ENCODE measurements at places on chromosomes 6 and 20.

DNA sequence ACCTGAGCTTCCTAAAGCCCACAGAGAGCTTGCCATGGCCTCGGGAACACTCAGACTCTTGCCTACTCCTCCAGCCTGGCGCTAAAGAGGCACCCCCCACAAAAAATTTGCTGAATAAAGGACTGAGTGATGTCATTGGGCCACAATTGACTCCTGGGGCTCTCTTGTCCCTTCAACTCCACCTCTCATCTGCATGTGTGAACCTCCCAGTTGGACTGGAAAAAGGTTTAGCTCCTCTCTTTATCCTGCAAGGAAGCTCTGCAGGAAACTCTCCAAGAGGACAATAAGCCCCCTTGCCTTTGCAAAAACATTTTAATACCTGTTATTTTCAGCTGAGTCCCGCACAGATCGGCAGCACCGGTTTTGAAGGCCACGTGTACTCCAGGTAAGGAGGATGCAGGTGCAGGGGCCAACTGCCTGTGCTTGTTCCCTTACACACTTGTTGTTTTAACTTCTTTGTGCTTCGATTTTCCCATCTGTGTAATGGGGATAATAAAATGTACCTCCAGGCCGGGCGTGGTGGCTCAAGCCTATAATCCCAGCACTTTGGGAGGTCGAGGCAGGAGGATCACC, 107.3 kb downstream of the TFAP2C start:
- no peak for DNase-seq

GRCh38 chr20:38278131-38278530, 17.6 kb upstream of the KIAA1755 start:
- no peak for DNase-seq

DNA sequence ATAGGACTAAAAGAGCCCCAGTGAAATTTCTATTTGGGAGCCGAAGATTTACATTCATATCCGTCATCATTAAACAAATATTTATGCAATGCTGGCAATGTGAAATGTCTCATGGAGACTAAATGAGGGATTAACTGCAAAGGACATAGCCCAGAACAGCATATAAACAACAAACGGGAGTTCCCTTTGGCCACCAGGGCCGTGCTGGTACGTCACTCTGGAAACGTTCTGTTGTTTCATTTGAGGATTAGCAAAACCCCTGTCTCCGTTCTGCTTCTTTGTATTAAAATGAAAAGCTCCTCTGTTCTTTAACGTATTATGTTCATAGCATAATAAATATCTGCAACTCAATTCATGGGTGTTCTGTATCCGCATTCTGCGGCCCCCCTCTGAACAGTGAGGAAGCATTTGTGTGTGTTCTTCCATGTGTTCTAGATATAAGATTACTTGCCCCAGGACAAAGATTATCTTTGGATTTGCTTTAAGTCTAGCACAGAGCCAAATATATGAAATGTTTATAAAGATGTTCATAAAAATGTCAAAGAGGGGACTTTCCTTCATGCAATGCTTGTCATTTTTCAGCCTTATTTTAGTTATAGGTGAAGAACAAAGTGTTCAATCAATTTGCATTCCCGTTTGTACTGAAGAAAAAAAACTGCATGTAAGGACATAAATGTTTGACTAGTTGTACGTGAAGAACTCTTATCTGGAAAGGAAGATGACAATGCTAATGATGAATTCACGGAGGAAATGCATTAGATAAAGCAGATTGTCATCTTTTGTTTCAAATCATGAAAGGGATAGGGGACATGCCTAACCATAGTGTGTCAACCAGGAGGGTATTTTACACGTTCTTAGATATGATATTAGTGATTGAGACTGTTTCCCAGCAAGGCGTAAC, 90.0 kb upstream of the TNFAIP3 start:
- DNase-seq = no peak

DNA sequence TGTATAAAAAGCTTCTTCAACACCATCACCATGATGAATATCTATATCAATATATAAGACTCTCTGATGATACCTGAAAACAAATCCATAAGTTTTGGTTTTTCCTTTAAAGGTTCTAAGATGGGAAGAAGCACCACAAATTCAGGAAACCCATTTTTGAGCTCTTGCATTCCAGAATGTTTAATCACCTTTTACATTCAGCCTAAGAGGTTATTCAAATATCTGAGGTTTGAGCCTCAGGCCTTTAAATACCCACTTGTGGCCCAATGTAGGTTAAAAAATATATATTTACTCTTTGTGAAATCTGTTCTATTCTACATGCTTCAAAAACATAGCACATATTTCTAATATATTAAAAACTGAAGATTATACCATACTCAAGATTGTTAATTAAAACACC, 17.6 kb downstream of the HDAC2 start:
- DNase-seq = no peak

GRCh38 chr6:26554447-26554696, 16.2 kb downstream of the HMGN4 start:
- DNase-seq = no peak

DNA sequence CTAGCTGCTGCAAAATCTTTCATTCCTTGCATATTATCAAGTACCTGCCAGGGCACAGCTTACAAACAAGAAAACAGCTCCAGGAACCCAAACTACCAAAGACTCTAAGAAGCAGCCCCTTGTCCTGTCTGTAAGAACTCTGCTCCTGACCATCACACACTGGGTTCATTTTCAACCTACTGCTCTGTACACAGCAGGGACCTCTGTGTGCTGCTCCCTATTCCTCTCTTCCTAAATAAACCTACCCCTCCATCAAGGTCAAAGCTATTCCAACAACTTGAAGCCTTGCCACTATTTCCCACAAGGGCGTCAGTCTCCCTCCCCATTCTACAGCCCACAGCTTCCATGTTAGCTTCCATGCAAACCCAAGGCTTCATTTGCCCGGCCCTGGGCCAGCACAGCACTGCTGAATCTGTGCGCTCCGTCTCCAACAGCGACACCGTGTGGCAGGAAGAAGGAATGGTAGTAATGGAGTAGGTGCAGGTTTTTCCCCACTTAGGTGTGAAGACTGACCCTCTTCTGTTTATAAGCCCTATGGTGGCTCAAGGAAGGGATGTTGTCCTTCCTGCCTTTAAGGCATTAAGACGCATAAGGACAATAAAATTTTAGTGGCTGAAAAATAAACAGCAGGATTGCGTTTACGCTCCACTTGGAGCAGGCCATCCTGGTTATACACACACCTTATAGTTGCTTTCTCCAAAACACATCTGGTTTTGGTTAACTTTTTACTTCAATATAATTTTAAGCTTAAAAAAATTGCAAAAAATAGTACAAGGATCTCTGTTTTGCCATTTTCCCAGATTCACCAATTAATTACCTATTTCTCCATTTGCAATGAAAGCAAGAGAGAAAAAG, 115.2 kb upstream of the NXT1 start:
- peak; percentile 63 for DNase-seq

DNA sequence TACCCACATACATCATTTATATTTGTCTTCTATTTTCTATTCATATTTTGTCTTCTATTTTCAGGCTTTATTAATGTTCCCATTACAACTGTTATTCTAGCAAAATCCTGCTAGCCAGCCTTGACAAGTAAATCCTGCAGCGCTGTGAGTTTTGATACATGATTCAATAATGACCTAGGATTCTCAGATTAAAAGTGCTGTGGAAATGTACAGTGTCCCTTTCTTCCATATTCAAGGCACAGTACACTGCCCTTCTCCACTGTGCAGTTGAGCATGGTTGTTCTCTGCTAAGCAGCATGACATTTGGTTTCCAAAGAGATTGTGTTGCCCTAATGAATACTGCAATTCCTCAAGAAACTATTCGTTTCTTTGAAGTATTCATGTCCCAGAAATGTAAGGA, 5.8 kb upstream of the HEY2 start:
- no peak for DNase-seq

All from activated CD4-positive, alpha-beta T cell treated with anti-CD3 and anti-CD28 coated beads for 48 hours (primary cell).